NCI-H2081 treated with DMSO at 0.1 percent for 48 hours (cell line): ENCODE measurements at places on chromosomes 6 and 20.

DNA sequence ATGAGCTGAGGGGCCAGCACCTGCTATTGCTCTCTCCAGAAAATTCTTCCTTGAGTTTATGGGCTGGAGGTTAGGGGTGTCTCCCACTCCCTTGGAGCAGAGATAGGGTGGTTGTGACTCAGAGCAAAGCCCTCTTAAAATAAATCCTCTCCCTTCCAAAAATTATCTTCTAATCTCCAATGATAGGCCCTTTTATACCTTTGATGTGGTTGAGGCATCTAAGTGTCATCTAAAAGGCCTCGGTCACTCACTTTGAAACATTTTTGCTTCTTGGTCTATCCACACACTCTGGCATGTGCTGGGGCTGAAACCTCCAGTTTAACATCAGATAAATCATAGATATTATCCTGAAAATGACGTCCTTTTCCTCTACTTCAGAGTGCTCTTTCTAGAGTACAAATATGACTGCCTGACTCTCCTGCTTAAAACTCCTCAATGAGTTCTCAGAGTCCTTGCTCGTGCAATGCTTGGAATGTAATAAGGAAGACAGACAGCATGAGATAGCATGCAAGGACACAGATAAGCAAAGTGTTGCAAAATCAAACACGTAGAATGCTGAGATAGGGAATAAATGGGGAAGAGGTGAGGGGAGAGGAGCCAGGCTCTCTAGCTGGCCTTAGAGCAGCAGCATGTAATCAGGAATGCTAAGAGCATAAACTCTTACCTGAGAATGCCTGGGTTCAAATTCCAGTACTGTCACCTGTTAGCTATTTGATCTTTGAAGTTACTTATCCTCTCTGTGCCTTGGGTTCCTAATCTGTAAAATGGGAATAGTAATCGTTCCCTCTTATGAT, 374.1 kb upstream of the CITED2 start:
- DNase-seq: no peak

- DNase-seq: no peak
These were observed 15.7 kb downstream of the ADTRP start for GRCh38 chr6:11762794-11763459.

GRCh38 chr20:60242836-60243505, 284.7 kb downstream of the CDH26 start:
- no peak for DNase-seq

GRCh38 chr6:129893640-129894039, 32.5 kb upstream of the TMEM244 start:
- DNase-seq: no peak

GRCh38 chr20:50269091-50270033, 78.7 kb downstream of the CEBPB start:
- no peak for DNase-seq

DNA sequence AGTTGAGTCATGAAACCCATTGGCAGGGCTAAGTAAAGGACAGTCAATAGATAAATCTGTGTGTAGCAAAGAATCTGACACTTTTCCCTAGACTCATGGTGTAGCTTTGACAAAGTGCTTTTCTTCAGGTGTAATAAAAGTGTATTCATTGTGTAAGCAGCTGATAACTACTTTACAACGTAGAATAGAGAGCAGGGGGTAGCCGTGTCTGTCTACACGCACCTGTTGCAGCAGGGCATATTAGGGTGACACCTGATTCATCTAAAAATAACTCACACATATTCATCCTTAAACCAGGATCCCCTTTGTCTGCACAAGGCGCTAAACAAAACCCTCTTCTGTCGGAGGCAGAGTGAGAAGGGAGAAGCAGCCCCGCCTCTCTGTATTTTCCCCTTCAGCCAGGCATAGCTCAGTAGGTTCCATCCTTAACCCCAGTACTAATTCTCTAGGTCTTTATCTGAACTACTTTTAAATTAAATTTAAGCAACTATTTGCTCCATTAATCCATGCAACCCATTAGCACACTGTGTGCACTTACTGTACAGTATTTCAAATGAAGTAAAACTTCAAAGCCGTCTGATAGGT, 306.7 kb upstream of the SASH1 start:
- DNase-seq: no peak

GRCh38 chr6:6968731-6969552, 138.8 kb upstream of the RREB1 start:
- no peak for DNase-seq

DNA sequence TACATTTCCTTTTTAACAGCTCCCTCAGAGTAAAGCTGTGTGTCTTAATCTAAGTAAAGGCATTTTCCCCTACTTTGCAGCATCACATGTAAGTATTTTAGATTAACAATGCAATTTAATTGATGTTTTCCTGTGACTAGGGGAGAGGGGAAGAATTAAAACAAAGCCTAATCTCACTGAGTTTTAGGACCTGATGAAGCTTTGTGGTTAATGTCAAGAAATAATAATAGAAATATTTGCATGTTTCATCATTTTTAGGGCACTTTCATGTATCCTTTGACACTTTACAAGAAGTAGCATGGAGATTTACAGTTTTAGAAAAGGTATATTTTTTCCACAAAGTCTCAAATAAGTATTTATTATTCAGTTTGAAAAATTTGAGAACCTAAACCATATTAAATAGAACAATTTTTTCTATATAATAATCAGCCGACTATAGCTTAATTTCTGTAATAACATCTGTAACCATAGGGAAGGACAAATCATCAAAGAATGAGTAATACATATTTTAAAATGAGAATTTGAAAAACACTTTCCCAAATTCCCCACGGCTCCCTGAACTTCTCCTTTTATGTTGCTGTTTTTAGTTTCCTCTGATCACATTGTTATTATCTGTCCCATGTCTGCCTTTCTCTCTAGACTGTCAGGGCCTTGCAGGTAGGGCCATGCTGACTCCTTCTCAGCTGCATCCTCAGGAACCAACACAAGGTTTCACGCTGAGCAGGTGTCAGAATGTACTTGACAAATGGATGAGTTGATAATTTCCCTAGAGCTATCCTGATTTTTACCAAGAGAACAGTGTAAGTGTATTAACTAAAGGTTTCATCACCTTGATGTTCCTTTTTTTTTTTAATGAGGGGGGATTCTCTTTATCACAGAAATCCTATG, 338.1 kb downstream of the SYNE1 start:
- no peak for DNase-seq

DNA sequence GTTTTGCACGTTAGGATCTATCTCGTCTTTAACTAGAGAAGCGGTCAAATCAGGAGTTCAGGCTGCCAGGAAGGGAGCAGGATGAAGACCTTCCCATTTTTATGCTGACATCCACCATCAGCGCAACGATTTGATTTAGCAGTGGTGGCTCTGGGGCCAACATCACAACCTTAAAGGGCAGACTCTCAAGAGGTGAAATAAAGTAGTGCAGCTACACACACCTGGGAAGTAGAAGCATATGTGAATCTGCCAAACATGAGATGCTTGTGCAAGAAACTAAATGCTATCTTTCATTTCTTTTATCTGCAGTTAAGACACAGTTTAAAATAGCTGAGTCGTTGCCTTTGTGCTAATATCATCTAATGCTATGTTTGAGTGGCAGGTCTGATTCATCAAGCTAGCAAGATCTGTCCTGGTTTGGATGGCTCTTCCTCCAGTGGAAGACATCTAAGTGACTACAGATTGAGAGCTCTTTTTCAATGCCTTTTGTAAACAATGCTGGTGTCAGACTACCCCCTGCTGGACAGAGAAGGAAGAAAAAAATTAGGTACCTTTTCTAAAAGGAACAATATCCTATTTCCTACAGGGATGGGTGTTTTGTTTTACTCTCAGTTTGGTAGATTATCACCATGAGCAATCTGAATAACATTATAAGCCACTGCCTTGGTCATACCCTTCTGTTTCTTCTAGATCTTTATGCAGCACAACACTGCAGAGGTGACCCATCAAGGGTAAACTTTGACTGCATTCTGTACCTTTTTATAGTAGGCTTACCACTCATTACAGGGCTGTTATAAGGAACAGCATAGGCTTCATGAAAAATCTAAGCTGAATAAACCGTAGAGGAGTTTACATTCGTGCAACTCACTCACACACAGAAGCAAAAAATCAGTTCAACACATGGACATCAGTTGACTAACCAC, 171.6 kb upstream of the FBXL4 start:
- no peak for DNase-seq

- no peak for DNase-seq
These were observed 13.8 kb upstream of the KIF16B start for GRCh38 chr20:16587066-16587465.

DNA sequence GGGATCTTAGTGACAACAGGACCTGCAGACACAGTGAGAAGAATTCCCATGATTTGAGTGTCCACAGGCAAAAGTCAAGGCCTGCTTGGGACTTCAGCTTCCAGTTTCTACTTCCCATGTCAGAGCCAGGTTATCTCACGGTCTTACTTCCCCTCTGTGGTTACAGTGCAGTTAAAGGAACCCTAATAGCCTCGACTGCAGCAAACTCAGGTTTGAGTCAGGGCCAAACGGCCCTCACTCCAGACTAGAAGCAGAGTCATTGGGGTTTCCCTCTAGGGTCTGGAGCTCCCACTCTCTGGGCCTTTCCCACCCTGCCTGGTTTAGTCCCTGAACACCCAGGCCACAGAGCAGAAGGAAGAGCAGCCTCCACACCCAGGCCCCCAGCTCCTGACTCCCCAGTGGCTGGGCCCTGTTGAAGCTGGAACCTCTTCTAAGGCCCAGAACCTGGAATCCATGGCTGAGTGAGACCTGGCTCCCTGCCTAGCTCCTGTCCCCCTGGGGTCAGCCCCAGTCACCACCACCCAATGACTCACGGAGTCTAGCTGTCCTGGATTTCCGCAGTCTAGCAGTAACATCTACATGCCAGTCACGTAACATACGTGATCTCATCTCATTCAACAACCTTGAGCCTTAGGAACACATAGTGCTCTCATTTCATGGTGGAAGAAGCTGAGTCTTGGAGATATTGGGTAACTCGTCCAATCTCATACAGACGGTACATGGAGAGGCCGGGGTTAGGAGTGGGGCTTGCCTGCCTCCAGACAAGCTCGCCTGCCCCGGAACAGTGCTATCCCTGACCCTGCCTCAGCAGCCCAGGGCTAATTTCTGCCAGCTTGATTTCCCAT, 9.2 kb upstream of the GHRH start:
- DNase-seq: no peak

DNA sequence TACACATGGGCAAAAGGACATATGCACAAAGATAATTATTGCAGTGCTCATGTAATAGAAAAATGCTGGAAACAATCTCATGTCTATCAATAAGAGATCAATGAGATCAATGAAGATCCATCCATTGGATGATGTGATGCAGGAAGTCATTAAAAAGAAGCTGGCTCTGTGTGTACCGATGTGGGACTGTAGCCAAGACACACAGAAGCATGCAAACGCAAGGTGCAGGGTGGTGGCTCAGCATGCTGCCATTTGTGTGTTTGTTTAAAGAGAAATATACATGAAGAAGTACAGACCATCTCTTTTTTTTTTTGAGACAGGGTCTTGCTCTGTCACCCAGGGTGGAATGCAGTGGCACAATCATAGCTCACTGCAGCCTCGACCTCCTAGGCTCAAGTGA, 33.1 kb upstream of the KCNB1 start:
- DNase-seq: no peak

- no peak for DNase-seq
These were observed 1.5 kb upstream of the VEGFA start for GRCh38 chr6:43768506-43768860.

DNA sequence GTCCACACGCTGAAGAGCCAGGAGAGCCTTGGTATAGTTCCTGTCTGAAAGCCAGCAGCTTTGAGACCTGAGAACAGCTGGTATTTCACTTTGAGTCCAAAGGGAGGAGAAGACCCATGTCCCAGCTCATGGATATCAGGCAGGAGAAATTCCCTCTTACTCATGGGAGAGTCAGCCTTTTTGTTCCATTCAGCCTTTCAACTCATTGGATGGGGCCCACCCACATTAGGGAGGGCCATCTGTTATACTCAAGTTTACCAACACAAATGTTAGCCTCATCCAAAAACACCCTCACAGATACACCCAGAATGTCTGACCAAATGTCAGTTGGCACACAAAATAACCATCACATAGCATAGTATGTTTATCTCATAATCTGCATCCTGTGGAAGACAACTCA, 80.1 kb downstream of the GMDS start:
- DNase-seq: no peak

GRCh38 chr6:114290864-114291263, 52.0 kb downstream of the HS3ST5 start:
- DNase-seq: no peak

GRCh38 chr6:117976030-117976651, 69.1 kb downstream of the SLC35F1 start:
- DNase-seq: peak; percentile 6

DNA sequence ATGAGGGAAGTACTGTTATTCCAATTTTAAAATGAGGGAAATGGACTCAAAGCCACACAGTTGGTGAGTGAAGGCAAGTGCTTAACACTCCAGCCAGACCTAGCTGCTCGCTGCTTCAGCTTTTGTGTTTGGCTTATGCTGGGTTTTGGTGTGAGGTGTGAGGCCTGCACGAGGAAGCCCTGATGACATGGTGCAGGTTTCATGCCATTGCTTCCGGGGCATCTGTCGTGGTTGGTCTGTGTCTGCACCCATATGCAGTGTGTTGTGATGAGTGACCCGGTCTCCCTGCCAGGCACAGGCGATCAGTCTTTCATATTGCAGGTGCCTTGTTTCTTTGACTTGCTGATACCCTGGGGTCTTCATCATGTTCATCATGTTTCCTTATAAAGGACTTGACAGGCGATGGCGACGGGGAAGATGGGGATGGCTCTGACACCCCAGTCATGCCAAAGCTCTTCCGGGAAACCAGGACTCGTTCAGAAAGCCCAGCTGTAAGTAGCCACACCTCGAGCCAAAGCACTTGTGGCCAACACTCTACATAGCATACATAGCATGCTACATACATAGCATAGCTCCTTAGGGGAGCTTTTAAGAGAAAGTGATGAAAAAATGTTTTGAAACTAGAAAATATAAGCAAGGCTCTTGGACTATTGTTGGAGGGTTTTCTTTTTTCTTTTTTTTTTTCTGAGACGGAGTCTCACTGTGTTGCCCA, 22.3 kb downstream of the DNMT3B start:
- DNase-seq: no peak

GRCh38 chr20:22374066-22374465, 210.3 kb downstream of the FOXA2 start:
- peak; percentile 12 for DNase-seq

- no peak for DNase-seq
These were observed 123.0 kb downstream of the BANF2 start for GRCh38 chr20:17822540-17823408.

DNA sequence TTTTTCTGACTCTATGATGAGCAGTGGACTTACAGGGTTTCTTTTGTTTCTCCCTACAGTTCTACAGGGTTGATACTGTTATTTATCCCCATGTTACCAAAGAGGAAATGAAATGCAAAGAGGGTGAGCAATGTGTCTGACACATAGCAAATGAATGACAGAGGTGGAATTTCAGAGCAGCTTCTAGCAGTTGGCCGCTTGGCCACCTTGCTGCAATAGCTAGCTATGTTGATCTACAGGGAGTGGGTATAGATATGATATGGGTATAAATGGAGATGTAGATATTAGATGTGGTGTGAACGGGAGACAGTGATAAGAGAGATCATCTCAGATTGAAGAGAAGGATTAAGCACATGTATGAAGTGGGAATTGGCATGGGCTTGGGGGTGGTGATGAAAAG, 10.9 kb upstream of the SLC22A3 start:
- DNase-seq: no peak

GRCh38 chr20:53656293-53657202, 62.9 kb upstream of the ZNF217 start:
- no peak for DNase-seq

- no peak for DNase-seq
These were observed 4.6 kb upstream of the ZSCAN9 start for GRCh38 chr6:28220257-28221133.

- no peak for DNase-seq
These were observed 3.0 kb upstream of the OTOR start for GRCh38 chr20:16745204-16745603.

- no peak for DNase-seq
These were observed 123.8 kb upstream of the TMEM170B start for GRCh38 chr6:11413728-11414127.
